ENCODE measurements at places on chromosomes 3 and 15.

GRCh38 chr3:177341736-177342419 lies 144.6 kb upstream of the TBL1XR1 start:
- no peak for DNase-seq

DNA sequence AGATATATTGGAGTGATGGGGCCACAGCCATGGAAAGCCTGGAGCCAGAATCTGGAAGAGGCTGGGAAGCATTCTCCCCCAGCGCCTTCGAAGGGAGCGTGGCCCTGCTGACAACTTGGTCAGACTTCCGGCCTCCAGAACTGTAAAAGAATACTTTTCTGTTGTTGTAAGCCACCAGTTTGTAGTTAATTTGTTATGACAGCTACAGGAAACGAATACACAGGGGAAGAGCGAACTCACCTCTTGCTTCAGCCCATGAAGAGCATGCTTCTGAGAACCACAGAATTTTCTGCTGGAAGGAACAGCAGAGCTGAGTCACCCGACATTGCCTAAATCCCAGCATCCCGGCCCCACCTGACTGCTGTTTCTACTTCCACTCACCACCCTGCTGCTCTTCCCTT lies 501.7 kb downstream of the SHQ1 start:
- DNase-seq: no peak

- no peak for DNase-seq
Observed at GRCh38 chr15:57696146-57696545, 10.4 kb upstream of the POLR2M start.

- DNase-seq: no peak
Observed at GRCh38 chr3:51938780-51939425, 2.8 kb downstream of the RRP9 start.

- no peak for DNase-seq
Observed at GRCh38 chr15:78063970-78064385, 13.5 kb downstream of the TBC1D2B start.

- DNase-seq: no peak
Observed at GRCh38 chr3:56923526-56924224, 121.9 kb upstream of the ARHGEF3 start.

- DNase-seq: no peak
Observed at GRCh38 chr3:78632925-78633553, 1134.8 kb downstream of the ROBO1 start.

DNA sequence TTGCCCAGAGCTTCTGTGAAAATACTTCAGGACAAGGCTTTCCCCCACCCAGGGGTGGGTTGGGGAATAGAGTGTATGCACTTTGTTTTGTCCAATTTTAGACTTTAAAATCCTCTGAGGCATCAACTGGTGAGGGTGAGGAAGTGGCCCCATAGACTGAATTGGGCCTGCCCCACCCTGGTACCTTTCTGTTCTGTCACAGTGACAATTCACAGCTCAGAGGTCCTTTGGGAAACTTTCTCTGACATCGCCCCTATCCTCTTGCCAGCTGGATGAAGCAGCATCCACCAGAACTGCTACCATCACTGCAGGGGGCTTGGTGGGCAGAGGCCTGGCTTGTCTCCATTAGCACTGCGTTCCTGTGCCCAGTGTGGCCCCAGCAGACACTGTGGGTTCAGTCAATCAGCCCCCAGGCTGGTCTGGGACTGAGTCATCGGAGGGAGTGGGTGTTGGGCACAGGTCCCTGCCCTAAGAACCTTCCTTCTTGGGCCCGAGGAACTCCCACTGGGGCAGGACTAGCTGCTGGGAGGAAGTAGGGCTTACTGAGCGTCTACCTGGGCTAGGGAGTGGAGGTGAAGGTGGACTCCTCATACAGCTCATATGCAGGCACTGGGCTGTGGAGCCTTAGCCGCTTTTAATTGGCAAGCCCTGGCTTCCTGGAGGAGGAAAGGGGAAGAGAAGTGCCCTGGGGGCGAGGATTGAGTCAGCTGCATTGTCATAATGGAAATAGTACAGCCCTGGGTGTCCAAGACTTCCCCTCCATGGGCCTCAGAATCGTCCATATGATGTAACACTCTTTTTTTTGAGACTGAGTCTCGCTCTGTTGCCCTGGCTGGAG lies 1.5 kb upstream of the PPM1M start:
- DNase-seq: no peak

DNA sequence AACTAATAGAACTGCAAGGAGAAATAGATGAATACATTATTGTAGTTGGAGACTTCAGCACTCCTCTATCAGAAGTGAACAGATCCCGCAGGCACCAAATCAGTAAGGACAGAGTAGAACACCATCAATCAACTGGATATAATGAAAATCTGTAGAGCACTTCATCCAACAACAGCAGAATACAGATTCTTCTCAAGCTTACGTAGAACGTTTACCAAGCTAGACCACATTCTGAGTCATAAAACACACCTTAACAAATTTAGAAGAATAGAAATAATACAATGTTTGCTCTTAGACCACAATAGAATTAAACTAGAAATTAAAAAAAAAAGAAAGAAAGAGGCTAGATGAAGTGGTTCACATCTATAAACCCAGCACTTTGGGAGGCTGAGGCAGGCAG lies 70.7 kb upstream of the NEDD4 start:
- DNase-seq: no peak

GRCh38 chr3:184730924-184731323 lies 19.1 kb upstream of the MAGEF1 start:
- DNase-seq: no peak

DNA sequence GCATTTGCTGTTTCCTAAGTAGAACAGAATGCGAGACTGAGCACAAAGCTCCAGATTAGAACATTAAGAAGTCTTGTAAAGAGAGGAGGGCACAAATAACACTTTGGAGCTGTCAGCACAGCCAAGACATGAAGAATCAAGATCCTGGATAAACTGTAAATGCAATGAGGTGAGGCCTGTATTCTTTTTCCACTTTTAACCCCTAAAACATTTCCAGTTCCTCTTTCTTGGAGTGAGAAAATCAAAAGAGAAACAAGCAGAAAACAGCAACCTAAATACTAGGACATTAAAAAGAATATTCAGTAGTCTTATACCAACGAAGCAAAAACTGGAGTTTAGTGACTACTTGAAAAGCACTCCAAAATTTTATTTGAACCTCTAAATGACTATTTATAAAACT lies 204.3 kb downstream of the ZBTB20 start:
- DNase-seq: no peak

GRCh38 chr3:169548194-169548593 lies 115.3 kb downstream of the MECOM start:
- no peak for DNase-seq

DNA sequence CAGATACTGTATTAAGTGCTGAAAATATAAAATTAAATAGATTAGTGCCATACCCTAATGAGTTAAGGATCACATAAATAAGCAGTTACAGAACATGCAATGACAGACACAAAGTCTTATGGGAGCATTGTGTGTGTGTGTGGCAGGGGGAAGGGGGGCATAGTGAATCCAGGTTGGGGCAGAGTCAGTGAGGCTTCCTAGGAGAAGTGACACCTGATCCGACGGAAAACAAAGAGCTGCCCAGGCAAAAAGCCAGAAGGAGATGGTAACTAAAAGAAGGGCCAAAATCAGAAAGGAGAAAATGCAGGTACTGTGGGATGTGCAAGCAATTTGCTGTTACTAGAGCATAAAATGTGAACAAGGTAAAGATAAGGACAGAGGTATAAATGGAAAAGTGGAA lies 80.1 kb upstream of the CHRM5 start:
- no peak for DNase-seq

DNA sequence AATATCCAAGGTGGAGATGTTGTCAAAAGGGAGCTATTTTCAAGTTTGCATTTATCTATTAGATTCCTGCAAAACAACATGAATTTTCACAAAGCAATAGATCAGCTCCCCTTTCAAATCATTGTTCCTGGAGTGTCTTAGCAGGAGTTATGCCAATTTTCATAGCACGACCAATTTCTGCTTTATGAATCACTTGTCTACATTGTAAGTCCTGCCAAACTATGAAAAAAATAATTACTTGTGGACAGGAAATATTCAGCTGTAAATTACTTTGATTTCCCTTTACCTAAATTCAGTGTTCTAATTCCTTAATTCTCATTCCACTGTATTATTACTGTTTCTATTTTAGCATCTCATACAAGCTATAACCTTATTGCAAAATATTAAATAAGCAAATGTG lies 1289.6 kb downstream of the NSUN3 start:
- DNase-seq: no peak

- no peak for DNase-seq
Observed at GRCh38 chr15:85361323-85361722, 19.1 kb upstream of the AKAP13 start.

DNA sequence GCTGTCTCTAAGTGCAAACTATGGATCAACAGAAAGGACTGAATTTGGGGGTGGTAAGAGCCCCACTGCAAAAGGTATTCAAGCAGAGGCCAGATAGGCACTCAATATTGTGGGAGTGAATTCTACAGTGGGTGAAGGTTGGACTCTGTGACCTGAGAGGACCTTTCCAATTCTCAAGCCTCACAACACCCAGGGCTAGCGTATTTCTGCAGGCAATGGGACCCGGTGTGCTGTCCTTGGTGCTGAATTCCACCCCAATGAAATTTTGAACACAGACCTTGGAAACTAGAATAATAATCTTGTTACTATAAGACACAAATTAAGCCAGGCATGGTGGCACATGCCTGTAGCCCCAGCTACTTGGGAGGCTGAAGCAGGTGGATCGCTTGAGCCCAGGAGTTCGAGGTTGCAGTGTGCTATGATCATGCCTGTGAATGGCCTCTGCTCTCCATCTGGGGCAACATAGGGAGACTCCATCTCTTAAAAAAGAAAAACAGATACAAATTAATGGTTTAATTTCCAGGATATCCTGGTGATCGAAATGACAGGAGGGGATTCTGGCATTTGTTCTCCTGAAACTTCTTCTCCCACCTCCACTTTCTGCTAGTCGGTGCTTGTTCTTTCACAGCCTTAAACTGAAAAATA lies 135.4 kb downstream of the RAB11A start:
- no peak for DNase-seq

DNA sequence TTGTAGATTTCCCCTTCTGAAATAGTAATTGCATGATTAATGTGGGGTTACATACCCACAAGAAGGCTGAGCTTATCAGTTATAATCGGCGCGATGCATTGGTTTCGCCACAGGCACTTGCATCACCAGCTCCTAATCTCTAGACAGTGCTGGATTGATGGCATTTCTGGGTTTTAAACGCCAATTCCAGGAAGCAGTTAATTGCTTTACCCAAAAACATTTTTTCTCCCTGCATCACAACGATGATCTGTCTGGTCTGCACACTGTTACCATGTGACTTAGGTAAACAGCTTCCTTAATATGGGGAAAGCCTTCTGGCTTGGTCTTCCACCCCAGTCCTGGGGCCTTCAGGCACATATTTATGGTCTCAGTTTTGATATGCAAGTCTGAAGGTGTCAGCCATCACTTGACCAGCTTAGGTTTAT lies 70.0 kb upstream of the HEG1 start:
- no peak for DNase-seq

DNA sequence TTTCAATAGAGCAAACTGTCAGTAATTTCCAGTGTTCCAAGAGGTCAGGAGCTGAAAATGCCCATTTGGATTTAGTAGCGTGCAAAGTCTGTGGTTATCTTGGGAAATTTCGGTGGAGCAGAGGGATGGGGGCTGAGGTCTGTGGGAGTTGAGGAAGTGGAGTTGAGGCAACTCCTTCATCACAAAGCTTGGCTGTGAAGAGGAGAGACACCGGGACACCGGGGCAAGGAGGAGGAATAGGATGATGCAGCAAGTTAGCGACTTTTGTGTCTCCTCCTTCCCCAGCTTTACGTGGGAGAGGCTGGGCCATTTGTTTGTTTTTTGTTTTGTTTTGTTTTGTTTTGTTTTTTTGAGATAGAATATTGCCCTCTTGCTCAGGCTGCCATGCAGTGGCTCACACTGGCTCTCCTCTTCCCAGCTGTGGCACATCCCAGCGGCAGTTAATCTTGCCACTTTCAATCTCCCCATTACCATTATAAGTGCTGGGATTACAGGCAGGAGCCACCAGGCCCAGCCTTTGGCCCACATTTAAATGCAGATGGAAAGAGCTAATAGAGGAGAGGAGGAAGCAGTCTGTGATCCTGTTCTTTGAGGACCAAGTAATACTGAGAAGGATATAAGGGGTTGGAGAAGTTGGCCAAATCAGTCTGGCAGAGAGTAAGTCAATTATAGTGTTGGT lies 47.1 kb downstream of the CRTC3 start:
- no peak for DNase-seq

GRCh38 chr3:167120828-167121227 lies 259.3 kb downstream of the ZBBX start:
- DNase-seq: no peak

GRCh38 chr15:25901811-25902605 lies 38.9 kb upstream of the ATP10A start:
- DNase-seq: no peak

- DNase-seq: no peak
Observed at GRCh38 chr15:81386947-81387346, 12.9 kb upstream of the TMC3 start.

GRCh38 chr15:91649016-91649415 lies 204.5 kb upstream of the SLCO3A1 start:
- no peak for DNase-seq

GRCh38 chr3:114178770-114179368 lies at the start of gene DRD3:
TSS of gene DRD3 (minus strand) at chr3:114179052. CDS start at chr3:114171992, 7,060 bp downstream.
- no peak for DNase-seq

DNA sequence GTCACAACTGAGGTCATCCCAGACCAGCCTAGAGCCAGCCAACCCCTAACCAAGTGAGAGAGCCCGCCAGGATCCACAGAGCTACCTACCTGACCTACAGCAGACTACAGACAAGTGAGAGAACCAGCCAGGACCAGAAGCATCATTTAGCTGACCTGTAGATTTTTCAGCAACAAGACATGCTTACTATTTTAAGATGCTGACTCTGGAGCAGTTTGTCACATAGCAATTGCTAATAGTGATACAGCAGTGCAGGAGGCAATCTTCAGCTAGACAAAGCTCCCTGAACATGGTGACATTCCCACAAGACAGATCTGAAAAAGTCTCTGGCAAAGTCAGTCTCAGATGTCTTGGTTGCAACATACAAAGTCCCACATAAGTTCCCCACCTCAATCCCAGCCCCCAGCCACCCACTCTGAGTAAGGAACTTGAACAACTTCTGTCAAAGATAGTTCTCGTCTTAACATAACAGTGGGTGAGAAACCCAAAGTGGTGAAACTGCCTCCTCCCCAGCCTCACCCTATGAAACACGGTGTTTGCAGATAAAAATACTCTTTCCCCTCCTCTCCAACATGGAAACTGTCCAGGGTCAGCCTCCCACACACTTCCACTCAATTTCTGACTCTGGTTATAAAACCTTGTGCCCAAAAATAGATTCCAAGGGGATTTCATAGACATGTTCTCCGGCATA lies 120.3 kb upstream of the SLC6A11 start:
- no peak for DNase-seq
